ENCODE measurements at places on chromosomes 1 and 21.

GRCh38 chr21:40633048-40633447 is 213.9 kb downstream of the DSCAM start:
- DNase-seq = no peak

- DNase-seq = no peak
These were observed 80.4 kb upstream of the COL6A1 start for GRCh38 chr21:45901061-45901690.

DNA sequence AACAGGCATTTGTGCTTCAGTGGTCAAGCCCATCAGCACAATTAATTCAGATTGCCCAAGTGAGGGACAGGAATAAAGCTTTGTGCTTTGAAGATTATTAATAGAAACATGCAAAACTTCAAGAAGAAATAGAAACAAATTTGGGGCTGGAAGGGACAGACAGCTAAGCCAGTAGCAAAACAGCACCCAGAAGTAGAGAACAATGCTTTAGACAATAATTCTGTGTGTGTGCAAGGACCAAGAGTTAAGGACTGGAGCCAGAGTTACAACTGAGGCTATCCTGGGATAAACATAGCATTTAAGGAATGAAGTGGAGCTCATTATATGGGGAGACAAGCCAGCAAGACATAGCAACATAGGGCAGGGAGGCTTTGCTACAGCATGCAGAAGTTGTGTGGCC is 251.9 kb upstream of the DAB1 start:
- no peak for DNase-seq

DNA sequence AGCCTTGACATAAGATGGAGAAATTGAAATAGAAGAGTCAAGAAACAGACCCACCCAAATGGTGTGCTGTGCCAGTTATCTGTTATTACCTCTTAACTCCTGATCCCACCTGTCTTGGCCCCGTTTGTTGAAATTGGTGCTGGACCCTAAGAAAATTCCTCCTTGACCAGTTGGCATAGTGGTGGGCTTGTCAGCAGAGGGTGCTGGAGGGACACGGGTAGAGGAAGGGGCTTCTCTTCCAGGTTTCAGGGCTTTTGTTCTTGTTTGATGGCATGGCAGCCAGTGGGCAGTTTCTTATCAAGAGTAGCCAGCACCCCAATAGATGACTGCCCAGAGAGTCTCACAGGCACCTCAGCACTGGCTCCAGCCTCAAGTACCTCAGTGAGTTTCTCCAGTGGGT is 51.6 kb downstream of the PCBP3 start:
- no peak for DNase-seq

DNA sequence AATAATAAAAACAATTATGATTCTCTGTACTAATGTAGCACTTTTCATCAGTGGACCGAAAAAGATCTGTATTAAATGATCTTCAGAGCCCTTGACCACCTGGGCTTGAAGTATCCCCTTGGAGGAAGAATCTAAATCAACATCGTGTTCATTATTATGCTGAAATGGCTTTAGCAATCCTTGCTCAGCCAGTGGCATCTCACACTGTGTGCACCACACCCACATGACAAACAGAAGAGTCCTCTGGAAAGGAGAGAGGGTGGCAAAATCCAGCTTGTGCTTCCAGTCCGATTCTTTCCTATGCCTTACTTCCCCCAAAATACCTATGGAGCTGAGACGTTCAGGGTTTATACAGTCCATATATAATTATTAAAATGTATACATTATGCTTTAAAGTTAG is 318.5 kb upstream of the RUNX1 start:
- no peak for DNase-seq

GRCh38 chr1:234864116-234864515 is 254.1 kb upstream of the IRF2BP2 start:
- no peak for DNase-seq

DNA sequence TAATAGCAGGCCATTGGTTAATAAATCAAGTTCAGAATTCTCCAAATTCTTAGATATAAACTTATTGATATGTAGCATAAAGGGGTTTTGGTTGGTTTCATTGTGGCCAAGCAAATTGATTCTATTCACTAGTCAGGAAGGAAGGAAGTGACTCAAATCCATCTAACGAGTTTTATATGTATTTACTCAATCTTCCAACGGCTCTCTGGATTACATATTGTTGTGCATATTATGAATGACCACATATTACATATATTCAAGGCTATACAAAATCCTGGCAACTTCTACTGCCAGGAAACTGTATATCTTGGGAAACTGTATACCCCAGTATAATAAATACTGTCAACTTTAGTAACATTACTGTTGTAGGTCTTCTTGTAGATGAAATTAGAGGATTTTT is 20.1 kb upstream of the PDE4B start:
- no peak for DNase-seq

GRCh38 chr1:234963180-234963903 is 165.3 kb downstream of the TOMM20 start:
- DNase-seq = no peak

DNA sequence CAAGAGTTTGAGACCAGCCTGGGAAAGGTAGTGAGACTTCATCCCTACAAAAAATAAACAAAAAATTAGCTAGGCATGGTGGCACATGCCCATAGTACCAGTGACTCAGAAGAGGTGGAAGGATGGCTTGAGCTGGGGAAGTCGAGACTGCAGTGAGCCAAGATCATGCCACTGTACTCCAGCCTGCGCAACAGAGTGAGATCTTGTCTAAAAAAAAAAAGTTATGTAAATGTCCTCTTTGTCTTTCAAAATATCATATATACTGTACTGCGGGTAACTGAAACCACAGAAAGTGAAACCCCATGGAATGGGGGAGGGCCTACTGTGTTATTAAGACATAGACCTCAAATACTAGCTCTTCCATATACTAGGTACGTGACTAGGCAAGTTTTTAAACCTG is 20.8 kb downstream of the ACADM start:
- no peak for DNase-seq

DNA sequence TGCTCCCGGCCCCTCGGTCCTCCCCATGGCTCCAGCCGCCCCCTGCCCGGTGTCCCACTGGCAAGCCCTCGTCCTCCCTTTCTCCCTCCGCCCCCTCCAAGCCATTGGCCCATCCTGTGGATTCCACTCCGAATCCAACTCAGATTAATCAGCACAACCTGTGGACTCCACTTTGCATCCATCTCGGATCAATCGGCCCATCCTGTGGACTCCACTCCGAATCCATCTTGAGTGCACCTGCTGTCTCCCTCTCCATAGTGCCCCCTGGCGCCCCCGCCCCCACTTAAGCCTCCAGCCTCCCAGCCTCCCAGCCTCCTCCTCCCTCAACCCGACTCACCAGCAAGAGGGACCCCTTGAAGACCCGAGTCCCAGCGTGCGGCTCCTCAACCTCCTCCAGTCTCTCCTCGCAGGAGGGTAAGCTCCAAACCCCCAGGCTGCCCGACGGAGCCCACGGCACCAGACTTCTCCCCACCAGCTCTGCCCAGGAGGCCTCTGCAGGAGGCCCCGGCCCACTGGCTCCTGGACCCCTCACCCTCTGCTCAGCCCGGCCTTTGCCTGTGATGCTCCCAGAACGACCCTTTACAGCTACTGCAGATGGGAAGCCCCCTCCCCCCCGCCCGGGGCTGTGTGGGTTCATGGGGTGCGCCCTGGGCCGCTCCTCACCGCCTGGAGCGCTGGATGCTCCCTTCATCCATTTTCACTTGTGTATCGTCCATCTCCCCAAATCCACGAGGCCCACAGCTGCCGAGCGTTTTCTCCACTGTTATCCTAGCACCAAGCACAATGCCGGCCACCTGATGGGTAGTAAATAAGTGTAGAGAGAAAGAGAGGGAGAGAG is 40.6 kb upstream of the TSPEAR start:
- DNase-seq = no peak

- no peak for DNase-seq
These were observed 15.5 kb downstream of the TEX38 start for GRCh38 chr1:46687093-46687659.

GRCh38 chr1:27555700-27556424 is 48.1 kb downstream of the AHDC1 start:
- DNase-seq = no peak

- DNase-seq = no peak
These were observed 38.8 kb downstream of the C1orf21 start for GRCh38 chr1:184425449-184426277.

Data from NCI-H524 (cell line).